Activated T-cell treated with anti-CD3 and anti-CD28 coated beads, Interleukin-2, amount 50 U/mL, for 24 hours (primary cell): ENCODE measurements at places on chromosomes 13 and 19.

DNA sequence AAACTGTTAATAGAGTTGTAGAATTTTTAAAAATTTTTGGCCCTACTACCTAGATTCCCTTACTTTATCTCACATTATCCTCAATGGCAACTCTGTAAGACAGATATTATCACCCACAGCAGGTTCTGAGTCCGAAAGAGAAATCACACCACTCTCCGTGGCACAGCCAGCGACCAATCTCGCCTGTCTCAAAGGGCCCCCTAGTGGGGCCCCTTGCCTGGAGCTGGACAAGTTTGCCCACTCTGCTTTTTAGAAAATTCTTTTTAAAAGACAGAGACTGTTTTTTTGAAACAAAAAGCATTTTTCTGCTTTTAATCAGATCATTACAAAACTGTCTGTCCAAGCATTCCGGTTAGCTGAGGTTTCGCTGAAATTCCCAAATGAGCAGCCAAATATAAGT, 21.7 kb downstream of the PHF11 start:
- no peak for DNase-seq

- no peak for DNase-seq
Observed at GRCh38 chr13:76164290-76164689, 528.2 kb downstream of the LMO7 start.

DNA sequence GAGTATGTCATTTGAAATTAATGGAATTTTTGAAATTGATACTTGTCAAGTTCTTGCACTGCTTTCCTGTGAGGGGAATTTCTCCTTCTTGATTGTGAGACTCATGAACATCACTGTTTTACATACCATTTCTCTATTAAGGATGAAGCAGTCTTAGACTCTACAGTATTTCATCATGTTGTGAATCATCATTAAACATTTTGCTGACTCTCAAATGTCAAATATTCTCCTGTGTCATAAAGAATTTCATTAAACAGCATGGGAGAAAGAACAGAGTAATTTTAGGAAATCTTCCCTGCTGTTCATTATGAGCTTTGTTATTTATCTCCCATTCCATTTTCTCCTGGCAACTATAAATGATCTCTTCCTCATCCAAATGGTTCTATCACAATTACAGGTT, 729.0 kb downstream of the PCDH9 start:
- DNase-seq: no peak

GRCh38 chr13:90565985-90566713, 781.3 kb upstream of the MIR17HG start:
- DNase-seq: no peak

DNA sequence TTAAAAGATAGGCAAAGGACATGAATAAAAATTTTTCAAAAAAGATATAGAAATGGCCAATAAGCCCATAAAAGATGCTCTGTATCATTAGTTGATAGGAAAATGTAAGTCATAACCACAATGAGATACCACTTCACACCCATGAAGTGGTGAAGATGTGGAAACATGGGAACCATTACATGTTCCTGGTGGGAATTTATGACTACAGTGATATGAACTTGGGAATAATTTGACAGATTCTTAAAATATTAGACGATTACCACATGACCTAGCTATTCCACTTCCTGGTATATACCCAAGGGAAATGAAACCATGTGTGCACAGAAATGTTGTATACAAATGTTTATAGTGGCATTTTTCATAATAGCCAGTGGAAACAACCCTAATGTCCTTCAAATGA, 232.2 kb downstream of the GGACT start:
- DNase-seq: no peak

- no peak for DNase-seq
Observed at GRCh38 chr13:40386586-40386985, 279.9 kb downstream of the FOXO1 start.

- DNase-seq: no peak
Observed at GRCh38 chr13:33050161-33050560, 33.9 kb downstream of the KL start.

DNA sequence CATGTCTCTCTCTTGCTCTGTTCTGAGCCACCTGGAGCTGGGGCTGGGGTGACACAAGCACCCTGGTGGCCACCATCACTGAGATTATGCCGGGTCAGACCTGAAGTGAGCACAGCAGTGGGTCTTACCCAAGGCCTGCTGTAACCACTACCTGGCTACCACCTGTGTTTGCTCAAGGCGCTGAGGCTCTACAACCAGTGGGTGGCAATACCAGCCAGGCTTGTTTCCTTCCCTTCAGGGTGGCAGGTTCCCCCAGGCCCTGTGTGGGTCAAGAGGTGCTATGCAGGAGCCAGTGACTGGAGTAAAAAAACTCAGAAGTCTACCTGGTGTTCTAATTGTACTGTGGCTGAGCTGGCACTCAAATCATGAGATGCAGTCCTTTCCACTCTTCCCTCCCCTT, 8.0 kb upstream of the ZNF443 start:
- no peak for DNase-seq

GRCh38 chr13:107441279-107441678, 774.1 kb downstream of the LIG4 start:
- no peak for DNase-seq

GRCh38 chr19:49558591-49558990, 21.8 kb downstream of the NOSIP start:
- peak; percentile 58 for DNase-seq

GRCh38 chr19:16076154-16076957, at the start of gene TPM4:
TSS of gene TPM4 (plus strand) at chr19:16076495. CDS start at chr19:16076566, 71 bp downstream.
- peak; percentile 90 for DNase-seq

GRCh38 chr13:93289053-93289452, 62.4 kb downstream of the GPC6 start:
- no peak for DNase-seq

DNA sequence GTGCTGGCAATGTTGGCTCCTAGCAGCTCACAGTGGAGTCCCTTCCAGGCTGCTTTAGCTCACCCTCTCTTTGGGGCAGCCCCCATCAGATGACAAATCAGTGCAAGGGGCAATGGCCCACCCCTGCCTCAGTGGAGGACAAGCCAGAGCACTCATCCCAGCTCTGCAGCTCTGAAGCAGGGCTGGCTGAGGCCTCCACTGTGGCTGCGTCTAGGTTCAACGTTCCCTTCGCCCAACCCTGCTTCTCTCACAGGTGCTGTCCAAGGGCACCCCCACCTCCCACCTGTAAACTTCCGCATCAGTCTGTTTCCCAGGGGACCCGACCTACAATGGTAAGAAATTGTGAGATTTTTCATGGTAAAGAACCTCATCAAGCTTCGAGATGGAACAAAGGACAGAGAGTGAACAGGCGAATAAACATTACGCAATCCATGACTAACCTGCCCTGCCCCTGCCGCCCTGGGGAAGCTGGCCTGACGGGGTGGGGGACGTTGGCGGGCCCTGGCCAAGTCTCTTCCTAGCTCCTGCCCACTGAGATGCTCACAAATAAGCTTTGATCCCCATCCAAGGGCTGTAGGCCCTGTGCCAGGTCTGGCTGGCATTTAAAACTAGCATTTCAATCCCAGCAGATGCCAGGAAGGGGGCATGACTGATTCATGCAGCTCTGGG, 40.5 kb downstream of the DZIP1 start:
- no peak for DNase-seq

GRCh38 chr19:42176990-42177685, 40.3 kb downstream of the DEDD2 start:
- peak; percentile 84 for DNase-seq

DNA sequence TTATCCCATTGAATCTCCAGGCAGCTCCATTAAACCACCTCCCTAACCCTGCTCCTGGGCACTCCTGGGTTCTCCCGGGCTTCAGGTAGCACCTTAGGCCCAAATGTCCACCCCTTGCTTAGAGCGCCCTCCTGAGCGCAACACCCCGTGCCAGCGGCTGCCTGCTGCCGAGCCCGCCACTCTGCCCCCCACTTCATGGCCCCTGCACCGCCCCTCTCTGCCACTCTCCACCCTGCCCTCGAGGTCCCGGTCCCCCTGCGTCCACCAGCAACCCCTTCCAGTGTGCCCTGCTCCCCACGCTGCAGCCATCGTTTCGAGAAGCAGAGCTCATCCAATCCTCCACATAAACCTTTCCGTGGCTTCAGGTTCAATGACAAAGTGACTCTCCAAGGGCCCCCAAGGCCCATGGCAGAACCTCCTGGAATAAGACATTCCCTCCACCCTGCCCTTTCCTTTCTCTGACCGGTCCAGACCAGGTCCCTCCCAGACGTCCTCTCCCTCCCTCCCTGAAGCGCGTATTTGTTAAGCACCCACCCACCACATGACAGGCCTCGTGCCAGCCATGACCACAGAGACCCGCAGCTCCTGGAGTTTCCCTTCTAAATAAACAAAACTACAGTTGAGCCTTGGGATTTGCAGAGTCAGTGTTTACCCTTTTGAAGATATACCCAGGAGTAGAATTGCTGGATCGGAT, 66.6 kb downstream of the ARHGEF18 start:
- no peak for DNase-seq

- DNase-seq: no peak
Observed at GRCh38 chr13:89150362-89150761, 1479.2 kb downstream of the SLITRK5 start.

DNA sequence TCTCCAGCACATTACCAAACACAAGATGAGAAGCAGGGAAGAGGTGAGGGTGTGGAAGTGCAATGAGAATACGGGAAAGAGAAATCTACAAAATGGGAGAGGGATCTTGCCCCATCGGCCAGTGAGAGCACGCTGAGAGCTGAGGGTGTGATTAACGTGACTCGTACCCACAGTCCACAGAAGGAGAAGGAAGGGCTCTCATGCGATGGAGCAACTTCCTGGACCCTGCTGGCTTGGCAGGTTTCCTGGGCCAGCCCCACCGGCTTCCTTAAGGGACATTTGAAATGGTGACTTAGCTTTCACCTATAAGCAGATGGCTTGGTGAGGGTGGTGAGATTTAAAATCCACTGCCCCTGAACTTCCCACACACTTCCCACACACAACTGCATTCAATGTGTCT, 740.1 kb downstream of the UQCRFS1 start:
- no peak for DNase-seq

GRCh38 chr19:17431417-17431816, 11.6 kb downstream of the MVB12A start:
- no peak for DNase-seq

DNA sequence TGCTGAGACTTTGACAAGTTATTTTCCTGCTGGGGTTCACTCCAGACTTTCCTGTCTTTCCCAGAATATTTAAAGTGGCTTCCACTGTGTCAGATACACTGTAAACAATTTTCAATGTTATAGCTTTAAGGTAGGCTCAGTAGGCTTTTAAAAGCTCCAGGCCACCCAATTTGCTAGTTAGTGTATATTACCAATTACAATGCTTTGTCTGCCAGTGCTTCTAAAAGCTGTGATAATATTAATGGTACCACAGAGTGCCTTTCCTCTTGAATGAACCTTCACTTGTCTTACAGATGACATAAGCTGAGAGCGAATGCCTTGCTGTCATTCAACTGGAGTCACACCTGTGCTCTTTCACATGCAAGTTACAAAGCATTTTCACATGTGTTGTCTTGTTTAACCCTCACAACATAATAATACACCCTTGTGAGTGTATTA, 239.7 kb upstream of the HTR2A start:
- no peak for DNase-seq

DNA sequence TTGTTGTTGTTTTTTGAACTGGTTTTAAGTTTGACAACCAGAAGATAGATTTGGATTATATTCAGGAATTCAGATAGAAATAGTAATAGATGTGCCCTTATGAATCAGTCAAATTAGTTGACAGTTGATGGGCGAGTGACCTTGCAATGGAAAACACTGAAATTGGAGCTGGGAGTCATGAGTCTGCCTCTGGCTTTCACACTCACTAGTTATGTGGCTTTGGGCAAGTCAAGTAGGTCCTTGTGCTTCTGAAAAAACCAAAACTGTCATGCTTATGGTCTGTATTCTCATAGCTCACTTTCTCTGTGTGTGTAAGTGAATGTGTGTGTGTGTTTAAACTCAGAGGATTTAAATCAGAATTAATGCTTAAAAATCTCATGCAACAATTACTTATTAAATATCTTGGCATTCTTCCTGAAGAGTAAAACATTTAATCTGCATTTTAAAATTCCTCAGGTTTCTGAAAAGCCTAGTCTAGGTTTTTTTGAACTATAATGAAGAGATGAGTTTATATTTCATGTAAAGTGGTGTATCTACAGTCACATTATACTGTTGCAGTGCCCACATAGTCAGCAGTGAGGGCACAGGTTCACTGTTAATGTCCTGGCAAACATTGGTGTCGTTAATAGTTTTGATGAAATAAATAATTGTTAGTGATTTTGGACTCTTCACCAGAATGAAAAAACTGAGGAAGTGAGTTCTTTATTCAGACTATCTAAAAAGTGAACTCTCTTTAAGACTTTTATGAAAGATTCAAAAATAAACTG, 32.5 kb downstream of the UCHL3 start:
- no peak for DNase-seq

- DNase-seq: no peak
Observed at GRCh38 chr13:110985541-110985940, 70.7 kb upstream of the ANKRD10 start.

DNA sequence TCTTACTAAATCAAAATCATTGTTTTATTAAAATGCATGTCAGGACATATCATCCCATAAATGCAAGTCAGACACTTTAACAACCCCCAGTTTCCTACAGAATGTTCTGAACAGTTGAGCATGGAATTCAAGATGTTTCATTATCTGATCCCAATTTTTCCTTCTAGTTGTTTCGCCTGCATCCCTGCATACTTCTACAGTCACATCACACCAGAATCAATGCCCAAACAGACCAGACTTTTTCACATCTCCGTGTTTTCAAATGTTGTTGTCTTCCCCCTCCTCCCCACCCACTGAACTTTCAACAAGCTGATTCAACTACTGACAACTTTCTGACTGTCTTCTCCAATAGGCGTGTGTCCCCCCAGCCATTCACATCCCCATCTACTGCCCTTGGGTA, 48.6 kb downstream of the LHFPL6 start:
- no peak for DNase-seq

GRCh38 chr19:1223018-1223855, 14.6 kb downstream of the CBARP start:
- DNase-seq: peak; percentile 50

GRCh38 chr19:5572556-5573286, 5.0 kb upstream of the TINCR start:
- no peak for DNase-seq

DNA sequence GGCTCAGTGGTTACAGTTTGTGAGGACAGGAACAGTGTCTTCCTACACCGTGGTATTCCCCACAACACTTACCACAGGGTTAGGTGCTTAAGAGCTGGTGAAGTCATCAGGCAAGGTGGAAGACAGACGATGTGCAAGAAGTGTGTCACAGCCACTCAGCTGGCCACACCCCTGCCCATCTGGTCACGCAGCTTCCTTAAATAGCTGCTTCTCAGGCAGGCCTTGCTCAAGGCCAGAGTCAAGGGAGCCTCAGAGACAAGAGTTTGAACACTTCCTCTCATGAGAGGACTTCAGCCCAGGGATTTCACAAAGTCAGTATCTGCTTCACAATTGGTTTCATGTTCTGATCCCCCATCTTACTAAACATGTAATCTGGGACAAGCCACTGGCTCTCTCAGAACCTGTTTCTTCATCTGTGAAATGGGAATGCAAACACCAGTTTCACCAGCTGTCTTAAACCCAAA, 80.3 kb upstream of the FRY start:
- DNase-seq: no peak
